Stimulated activated CD4-positive, alpha-beta T cell treated with anti-CD3 and anti-CD28 coated beads, Interleukin-12 subunit alpha, Interleukin-12 subunit beta, amount 100 ng/mL, for 4 hours (primary cell): ENCODE measurements at places on chromosomes 11 and 22.

DNA sequence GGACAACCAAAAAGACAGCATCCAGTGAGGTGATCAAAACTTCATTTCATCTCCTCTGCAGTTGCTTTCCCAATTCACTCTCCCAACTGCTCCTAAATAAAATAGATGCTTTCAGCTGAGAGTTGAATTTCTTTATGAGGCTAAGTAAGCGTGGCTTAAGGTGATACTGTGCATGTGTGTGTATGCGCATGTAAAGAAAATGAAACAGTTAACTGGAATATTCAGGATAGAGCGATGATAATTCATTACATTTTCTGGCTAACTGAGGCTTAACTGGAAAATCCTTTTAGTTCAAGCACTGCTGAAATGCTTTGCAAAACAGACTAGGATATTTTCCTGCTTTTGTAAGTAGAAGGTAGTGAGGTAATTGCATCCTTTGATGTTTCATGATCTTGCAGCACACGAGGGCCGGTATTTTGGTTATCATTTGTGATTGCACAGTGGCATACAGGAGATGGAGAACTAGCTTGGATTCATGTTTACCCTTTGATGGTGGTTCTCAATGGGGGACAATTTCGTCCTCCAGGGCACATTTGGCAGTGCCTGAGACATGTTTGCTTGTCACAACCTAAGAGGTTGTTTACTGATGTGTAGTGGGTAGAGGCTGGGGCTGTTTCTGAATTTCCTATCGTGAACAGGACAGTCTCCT lies 71.2 kb downstream of the ZBTB16 start:
- no peak for DNase-seq

DNA sequence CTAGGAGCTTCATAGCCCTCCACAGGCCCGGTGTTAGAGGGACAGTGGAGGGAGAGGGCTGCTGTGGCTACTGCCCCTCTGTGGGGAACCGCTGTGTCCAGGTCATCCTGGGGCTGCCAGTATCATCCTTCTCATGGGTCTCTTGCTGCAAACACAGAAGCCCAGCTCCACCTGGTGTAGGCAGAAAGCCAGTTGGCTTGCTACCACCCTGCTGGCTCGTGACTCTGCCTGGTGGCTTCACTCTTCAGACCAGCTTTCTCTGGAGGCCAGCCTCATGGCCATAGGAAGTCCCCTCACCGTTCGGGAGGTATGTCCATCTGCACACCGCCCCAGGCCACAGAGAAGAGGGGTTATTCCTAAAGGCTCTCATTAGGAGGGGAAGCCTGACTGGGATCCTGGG lies 19.4 kb upstream of the SUSD2 start:
- no peak for DNase-seq

- DNase-seq = no peak
These were observed 151.6 kb upstream of the E2F8 start for GRCh38 chr11:19392321-19392720.

- no peak for DNase-seq
These were observed 71.1 kb downstream of the STIM1 start for GRCh38 chr11:3926458-3927095.

DNA sequence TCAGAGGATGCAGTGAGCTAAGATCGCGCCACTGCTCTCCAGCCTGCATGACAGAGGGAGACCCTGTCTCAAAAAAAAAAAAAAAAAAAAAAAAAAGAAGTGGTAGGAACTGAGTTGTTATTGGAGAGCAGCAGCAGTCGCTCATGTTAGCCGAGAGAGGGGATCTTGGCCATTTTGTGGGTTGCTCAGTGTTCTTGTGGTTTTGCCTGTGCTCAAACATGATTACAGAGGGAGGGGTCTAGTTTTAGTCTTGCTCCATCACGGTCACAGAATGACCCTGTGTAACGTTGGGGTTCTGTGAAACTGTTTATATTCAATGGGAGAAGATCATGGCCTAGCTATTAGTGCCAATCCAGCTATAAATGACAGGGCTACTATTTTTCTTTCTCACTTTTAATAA lies 1.9 kb downstream of the DPAGT1 start:
- no peak for DNase-seq

DNA sequence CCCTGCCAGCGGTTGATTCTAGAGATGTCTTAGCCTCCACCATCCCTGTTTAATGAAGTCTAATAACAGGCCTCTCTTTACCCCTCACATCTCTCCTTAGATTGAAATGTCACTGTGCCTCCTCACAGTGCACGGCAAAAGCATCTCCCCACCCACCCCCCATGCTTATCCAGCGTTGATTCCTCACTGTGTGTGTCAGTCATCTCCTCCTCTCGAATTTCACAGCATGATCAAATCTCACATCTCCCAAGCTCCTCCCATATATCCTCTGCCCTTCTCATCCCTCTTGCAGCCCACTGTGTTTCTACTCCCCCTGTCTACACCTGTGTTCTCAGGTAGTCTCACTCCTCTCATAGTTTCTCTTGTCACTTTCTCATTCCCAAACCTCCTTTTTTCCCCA lies 84.6 kb downstream of the DBX1 start:
- DNase-seq = no peak

DNA sequence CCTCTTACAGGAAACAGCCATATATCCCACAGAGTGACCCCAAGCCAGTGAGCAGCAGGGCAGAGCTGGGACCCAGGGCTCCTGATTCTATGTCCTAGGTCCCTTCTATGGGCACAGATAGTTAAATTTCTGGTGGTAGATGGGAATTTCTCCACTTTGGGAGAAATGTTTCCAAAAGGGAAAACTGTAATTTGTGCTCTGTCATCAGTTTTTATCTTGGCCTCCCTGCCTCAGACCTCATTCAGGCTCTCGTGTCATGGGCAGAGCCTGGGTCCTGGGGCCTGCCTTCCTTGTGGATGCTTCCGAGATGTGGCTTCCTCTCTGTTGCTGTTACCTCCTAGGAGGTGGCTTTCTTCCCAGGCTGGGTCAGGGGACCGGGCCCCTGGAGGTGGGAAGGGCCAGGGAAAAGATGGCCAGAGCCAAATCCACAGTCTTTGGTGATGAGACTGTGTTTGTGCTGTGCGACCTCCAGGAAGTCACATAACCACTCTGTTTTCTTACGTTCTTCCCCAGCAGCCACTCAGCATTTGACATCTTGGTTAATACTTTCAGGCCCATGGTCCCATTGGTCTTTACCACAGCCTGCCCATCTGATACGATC lies 8.6 kb downstream of the LRRC32 start:
- no peak for DNase-seq

DNA sequence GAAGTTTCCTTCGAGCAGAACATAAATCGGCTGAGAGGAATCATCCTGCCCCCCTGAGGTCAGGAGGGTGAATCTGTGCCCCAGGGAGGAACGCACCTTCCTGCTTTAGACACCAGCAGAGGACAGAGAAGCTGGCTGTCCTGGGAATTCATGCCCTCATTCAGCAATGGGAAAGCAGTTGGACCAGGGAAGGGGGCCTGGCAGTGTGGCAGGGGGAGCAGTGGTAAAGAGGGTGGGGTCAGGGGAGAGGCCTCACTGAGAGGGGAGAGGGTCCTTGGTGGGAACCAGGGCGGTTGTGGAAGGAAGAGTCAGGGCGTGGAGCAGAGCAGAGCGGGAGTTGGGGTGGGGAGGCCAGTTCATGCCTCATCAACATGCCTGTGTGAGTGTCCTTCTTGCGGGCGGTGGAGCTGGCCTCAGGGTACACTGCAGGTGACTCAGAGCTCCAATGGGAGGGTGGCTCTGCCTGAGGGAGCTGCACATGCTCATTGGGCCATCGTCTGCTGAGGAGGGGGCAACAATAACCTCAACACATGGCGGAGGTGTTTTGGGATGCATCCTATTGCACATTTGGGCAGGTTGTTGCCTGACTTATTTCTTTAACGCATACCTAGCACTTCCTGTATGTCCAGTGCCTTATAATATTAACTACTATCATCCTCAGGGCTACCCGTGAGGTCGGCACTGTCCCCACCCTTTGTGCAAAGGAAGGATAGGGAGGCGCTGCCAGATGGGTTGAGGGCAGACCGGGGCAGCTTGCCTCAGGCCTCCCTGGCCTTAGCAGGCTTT lies 23.2 kb downstream of the MED15 start:
- DNase-seq = no peak

DNA sequence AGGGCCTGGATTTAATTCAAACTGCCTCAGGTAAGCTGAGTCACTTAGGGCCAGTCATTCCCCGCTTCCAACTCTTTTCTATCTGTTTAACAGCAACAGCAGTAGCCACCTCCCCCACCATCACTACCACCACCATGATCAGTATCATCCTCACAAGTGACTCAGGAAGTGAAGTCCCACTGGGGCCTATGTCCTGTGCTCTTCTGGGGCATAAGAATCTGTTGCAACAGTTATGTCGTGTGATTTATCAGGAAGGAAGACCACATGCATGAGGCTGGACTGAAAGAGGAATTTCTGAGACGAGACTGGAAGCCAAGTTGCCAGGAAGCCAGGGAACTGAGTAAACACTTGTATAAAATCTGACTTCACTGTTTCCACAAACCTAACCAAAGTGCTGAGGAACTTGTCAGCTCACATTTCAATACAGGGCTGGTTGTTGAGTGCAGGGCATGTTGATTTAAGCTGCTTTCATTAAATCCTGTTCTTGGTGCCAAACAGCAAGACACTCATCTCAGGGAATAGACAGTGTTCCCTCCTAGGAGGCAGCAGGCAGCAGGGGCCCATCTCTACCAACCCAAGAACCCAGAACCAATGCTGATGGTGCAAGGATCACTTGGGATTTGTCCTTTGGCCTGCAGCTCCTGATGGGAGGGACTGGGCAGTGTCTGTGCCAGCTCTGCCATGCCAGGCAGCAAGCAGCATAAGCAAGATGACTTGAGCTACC lies 226.7 kb upstream of the NARS2 start:
- DNase-seq = no peak

- DNase-seq = no peak
These were observed 451.9 kb downstream of the ETS1 start for GRCh38 chr11:128135451-128135850.

DNA sequence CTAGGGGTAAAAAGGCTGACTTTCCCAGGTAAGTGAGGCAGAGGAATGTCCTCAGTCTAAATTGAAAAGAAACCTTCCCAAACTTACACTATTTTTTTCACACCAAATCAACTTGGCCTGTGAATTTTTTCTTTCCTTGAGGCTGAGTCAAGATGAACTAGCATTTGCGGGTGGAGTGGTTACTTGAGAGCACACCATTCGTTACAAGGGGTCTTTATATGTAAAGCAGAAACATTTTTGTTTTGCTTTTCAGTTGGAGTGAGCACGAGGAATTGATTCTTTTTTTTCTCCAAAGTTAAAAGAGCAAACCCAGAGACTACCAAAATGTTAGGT lies 36.4 kb downstream of the MAML2 start:
- DNase-seq = no peak

DNA sequence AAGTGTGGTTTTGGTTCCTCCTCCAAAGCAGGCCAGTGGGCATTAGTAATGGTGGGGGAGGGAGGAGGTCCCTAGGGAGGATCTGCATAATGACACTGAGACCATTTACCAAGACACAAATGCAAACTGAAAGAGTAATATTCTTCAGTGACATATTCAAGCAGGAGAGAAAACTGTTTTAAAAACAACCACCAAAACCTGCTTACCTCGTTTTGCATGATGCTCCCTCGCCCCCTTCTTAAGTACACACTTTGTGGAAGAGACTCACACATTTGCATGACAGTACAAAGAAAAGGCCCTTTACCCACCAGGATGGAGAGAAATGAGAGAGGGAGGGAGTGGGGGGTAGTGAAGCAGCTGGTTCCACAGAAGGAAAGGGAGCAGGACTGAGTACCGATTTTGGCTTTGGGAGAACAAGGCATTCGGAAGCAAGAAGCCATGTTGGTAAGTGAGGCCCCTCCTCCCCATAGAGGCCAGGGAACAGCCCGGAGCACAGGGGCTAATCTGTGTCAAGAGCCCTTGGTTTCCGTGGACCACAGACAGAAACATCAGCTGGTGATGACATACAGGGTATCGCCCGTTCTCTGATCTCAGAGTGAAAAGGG lies 13.0 kb upstream of the OPCML start:
- DNase-seq = no peak

- no peak for DNase-seq
These were observed 836.4 kb downstream of the TBC1D22A start for GRCh38 chr22:47598864-47599263.

DNA sequence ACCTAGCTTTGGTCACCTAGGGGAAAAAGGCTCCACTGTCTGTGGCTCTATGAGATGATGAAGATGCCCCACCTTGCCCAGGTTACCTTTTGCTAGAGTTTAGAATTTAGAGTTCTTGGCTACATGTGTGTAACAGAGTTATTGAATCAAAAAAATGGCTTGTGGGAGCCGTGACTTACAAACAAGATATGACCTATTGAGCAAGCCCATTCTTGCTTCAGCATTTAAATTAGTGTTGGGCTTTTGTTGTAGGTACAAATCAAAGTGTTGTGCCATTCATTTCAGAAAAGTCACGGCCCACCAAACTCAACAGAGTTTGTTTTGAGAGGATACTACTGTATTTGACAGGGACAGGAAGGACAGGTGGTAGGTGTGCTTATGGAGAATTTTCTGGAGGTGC lies 768.8 kb downstream of the NTM start:
- no peak for DNase-seq

DNA sequence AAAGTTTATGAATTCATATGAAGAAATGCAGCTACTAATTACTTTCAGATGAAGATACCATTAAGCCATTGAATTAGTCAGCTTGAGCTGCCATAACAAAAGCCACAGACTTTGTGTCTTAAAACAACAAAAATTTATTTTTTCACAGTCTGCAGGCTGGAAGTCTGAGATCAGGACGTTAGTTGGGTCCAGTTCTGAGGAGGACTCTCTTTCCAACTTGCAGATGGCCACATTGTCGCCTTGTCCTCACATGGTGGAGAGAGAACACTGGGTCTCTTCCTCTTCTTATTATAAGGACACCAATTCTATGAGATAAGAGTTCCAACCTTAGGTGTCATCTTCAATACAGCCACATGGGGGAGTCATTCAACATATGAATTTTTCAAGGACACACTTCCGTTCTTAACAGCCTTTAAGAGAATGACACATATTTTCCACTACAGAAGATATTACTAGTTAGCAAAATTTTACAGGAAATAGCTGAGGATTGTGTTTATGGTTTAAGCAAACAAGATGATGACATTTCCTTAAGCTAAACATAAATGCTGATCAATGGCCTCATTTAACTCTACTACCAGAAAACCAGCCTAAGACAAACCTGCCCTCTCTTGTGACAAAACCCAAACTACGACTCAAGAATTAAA lies 56.0 kb downstream of the DCUN1D5 start:
- DNase-seq = no peak

GRCh38 chr11:122747351-122747781 lies 90.9 kb upstream of the CRTAM start:
- DNase-seq = no peak

DNA sequence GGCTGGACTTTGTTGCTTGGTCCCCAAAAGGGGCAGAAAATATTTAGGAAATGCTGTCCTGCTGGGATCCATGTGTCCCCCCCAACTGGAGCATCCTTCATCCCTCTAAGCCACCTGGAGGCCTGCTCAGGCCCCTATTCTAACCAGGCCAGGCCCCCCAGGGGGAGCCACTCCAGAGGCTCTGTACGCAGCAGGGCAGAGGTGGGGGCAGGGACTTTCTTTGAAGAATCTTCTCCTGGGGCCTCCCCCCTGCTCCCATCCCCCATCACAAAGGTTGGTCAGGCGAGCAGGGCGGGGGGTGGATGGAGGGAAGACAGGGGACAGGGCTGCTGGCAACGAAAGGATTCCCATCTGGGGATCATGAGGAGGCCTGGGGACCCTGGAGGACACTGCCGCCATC lies 170.8 kb downstream of the MN1 start:
- no peak for DNase-seq

GRCh38 chr22:40967111-40967760 lies 16.1 kb downstream of the RBX1 start:
- DNase-seq = no peak

- no peak for DNase-seq
These were observed 2.9 kb upstream of the OR5T1 start for GRCh38 chr11:56271092-56271491.
